ENCODE measurements at places on chromosomes 2 and 18. TPM values are rescaled to one million over a fixed set of nuclear protein-coding genes. Genes with fewer than 3 reads are reported as not detected.

Gene CNDP2
- 78.2 TPM for total RNA-seq

Gene FNDC4
- total RNA-seq: 9.8 TPM

Gene SCN1A
- total RNA-seq: not detected

Gene FEV
- not detected for total RNA-seq

Gene MAPK4
- total RNA-seq: not detected

Gene GPR39
- total RNA-seq: 3.7 TPM

Gene CTAGE1
- not detected for total RNA-seq

Gene MC2R
- not detected for total RNA-seq

Measured in bronchus fibroblast of lung (primary cell).